ENCODE measurements at places on chromosomes 3 and 15. TPM values are rescaled to one million over a fixed set of nuclear protein-coding genes. Genes with fewer than 3 reads are reported as not detected.

CD96 gene
- 0.09 TPM for total RNA-seq

KATNBL1 gene
- 30.1 TPM for total RNA-seq

MASP1 gene
- 319 TPM for total RNA-seq

MKRN2OS gene
- not detected for total RNA-seq

GOLGA6L10 gene
- 0.28 TPM for total RNA-seq

GALNT15 gene
- total RNA-seq = 20.2 TPM

AADACL2 gene
- total RNA-seq = not detected

MAP1A gene
- 40.8 TPM for total RNA-seq

RASGRP1 gene
- 0.37 TPM for total RNA-seq

CCDC54 gene
- total RNA-seq = not detected

LMLN gene
- 6.5 TPM for total RNA-seq

SKOR1 gene
- 0.09 TPM for total RNA-seq

TMIE gene
- 0.09 TPM for total RNA-seq

ARPP21 gene
- not detected for total RNA-seq
